Neuronal stem cell (in vitro differentiated cells): ENCODE measurements at places on chromosomes 2 and 18.

GRCh38 chr18:75065251-75066000 is 143.5 kb downstream of the PTGR3 start:
- DNase-seq = no peak

DNA sequence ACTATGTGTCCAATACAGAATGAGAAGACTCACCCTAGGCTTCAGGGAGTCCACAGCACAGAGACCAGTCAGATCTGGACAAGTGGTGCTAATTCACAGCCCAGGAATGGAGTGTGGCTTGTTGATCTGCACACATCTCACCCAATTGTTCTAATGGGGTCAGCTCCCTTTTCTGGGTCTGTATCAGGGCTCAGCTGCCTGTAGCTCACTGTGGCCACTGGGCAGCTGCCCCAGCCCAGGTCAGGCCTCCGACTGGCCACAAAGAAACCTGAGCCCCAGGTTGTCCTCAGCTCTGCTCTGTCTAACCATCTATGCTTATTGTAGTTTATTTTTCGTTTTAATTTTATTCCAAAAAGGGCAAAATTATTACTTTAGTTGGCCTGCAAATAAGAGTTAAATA is 202.3 kb upstream of the RAB6C start:
- no peak for DNase-seq

- DNase-seq = no peak
These were observed 483.1 kb downstream of the DPP10 start for GRCh38 chr2:114925296-114926255.

GRCh38 chr2:72090271-72090720 is 57.4 kb downstream of the CYP26B1 start:
- no peak for DNase-seq

GRCh38 chr2:81598453-81598852 is 1293.9 kb upstream of the LRRTM1 start:
- no peak for DNase-seq

DNA sequence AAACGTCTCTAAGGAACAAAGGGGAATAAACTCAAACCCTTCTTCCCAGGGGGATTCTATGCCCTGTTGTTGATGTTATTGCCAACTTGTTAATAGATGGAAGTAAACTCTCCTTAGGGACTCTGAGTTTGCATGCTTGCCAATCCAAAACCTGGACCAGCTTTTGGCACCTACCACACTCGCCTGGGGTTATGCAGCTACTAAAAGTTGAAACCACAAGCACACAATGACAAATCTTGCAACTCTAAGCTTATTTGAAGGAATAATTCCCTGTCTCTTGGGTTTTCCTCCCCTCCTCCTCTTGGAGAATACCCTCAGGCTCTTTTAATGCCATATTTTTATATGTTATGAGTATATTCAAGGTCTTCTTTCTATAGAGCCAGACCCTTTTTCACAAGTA is 484.1 kb downstream of the FBXO15 start:
- no peak for DNase-seq
